ENCODE measurements at places on chromosomes 1 and 21. TPM values are rescaled to one million over a fixed set of nuclear protein-coding genes. Genes with fewer than 3 reads are reported as not detected.

NID1 gene
- 21.9 TPM for total RNA-seq

GSTM5 gene
- 0.28 TPM for total RNA-seq

SRGAP2 gene
- 33.3 TPM for total RNA-seq

ITLN2 gene
- total RNA-seq = not detected

PEAR1 gene
- 2.0 TPM for total RNA-seq

RAB13 gene
- 42.3 TPM for total RNA-seq

LCE2B gene
- not detected for total RNA-seq

TAS1R1 gene
- not detected for total RNA-seq

OR2T2 gene
- not detected for total RNA-seq

Data from IMR-90 (cell line).